Skeletal muscle cell (primary cell): ENCODE measurements at places on chromosomes 1 and 21.

DNA sequence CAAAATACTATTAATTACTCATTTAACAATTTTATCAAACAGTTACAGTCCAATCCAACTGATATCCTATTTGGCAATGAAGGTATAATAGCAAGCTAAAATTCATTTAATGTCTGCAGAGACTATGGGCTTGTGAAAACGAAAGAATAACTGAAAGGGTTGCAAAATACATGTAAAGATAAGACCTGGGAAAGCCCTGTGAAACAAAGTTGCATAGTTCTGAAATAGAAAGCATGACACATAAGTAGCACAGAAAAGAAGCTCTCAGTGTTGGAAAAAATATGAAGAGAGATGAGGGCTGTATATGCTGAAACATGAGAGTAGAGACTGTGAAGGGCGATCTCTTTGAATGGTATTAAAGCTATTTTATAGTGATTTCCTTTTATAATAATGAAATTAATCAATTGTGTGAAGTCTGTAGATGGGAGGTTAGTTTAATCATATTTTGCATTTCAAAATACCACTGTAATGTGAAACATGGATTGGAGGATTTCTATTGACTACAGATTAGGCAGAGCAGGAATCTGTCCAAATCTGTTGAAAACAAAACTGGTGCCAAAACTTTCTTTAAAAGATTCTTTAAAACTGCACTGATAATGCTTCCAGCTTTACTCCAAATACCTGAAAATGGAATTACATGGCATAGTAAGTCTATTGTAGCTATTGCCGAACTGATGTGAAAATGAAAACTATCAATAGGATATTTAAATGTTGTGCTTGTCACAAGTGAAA lies 1518.9 kb upstream of the B3GALT2 start:
- DNase-seq = no peak

- DNase-seq = no peak
Observed at GRCh38 chr1:8370905-8371315, 53.0 kb downstream of the SLC45A1 start.

DNA sequence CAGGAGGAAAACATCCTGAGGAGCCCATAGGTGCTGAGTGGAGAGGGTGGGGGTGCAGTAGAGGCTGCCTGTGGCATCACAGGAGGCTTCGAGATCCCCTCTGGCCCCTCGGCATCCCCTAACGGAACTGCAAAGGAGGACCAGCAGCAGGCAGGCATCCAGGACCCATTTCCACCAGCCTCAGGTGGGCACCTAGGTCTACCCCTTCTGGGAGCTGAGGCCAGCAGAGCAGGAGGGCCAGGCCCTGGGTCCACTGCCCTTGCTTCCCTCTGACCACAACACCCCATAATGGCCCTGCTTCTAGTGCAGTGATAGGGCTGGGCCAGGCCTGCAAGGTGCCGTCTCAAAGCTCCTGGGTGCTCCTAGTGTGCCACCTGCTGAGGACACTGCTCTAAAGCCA lies 723.0 kb downstream of the PTPRU start:
- no peak for DNase-seq

DNA sequence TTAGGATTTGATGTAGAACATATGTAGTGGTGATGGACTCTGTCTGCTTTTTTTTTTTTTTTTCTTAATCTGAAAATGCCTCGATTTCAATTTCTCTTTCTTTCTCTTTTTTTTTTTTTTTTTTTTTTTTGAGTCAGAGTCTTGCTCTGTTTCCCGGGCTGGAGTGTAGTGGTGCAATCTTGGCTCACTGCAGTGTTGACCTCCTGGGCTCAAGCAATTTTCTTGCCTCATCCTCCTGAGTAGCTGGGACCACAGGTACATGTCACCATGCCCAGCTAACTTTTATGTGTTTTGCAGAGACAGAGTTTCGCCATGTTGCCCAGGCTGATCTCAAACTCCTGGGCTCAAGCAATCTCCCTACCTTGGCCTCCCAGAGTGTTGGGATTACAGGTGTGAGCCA lies 17.4 kb downstream of the MAST2 start:
- no peak for DNase-seq

DNA sequence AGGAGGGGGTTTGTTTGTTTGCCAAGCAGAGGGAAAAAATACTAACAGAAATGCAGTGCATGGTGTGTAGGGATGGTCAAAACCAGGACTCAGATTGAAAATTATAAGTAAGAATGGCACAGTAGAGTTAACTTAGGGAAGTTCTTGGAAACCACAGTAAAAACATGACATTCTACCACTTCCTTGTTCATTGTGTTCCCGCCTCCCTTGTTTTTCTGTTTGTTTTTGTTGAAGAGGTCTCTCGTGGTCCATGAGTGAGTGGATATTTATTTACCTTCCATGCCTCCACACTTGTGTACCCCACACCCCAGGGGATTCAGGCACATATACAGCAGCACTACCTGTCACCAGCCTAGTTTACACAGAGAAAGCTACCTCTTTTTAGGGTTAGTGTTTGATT lies 69.6 kb downstream of the OLFML2B start:
- DNase-seq = no peak

GRCh38 chr1:235424092-235424491 lies 56.9 kb downstream of the TBCE start:
- no peak for DNase-seq

DNA sequence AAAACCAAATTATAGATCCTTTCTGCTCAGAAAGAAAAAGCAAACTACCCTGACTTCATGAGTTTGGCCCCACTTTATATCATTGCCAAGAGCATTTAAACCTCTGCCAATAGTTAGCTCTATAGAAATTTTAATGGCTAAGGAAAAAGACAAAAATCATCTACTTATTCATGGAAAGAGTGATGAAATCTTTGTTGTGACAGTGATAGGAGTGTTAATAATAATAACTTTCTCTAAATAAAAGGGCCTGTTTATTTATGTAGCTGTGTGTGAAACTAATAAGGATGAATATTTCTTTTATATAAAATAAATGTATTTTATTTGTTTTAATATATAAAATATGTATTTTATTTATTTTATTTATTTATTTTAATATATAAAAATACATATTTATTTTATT lies 6.4 kb downstream of the CHODL start:
- no peak for DNase-seq

DNA sequence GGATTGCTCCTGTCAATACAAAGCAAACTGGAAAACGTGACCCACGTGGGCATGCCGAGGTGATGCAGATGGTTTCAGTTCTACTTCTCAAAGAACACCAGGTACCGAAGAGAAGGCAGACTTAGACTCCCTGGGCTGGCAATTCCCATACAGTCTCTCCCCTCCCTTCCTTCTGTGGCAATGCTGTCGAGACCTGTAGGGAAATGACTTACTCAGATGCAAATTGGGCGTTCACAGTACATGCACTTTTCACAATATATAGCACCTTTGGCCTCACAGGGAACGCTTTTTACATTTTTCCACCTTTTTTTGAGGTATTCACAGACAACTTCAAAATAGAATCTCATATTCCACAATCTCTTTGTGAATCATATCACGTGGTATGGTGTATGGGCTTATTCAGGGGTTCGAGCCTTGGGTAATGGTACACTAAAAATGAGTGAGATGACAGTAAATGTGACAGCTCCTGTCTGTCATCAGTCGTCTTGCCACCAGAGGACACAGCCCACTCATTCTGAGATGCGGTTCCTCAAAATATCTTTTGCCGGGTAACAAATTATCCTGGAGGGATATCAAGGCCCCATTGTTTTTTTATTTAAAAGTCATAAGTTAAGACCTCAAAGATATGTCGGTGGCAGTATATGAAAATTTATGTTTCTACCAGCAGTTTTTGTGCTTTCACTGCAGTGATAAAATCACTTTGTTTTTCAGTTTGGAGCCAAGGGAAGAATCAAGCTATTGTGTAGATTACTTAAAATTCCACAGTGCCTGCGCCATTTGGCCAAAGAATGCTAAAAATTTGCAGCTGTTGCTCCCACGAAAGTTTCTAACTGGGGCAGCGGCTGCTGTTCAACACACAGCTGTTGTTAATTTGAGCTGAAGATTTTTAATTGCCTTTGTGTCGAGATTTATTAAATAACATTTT lies 168.4 kb downstream of the ZZZ3 start:
- peak; percentile 70 for DNase-seq

DNA sequence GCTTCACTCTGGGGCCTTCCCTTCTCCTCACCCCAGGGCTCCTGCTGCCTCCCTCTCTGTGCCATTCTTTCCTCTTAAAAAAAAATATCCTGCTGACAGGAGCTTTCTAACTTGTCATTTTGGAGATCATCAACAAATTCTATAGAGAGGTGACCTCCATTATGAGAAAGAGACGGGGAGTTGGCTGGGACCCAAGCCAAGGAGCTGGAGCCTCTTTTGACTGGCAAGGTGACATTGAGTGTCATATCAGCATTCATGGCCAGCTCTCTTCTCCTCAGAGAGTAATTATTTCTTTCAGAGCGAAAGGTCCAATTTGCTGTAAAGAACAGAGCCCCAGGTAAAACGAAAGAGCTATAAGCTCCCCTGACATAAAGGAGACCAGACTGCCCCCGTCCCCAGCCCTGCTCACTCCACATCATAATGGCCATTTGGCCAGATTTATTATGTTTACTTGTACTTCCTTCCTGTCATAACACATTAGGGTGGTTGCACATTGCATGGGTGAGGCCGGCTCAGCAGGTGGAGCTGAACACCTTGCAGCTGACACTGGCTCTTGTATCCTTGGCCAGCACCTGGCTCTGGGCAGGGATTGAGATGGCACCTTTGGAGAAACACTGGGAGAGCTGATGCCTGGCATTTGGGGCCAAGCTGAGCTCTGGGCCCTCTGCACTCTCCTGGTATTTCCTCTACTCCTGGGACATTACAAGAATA lies 404.0 kb upstream of the VAMP3 start:
- DNase-seq = no peak

DNA sequence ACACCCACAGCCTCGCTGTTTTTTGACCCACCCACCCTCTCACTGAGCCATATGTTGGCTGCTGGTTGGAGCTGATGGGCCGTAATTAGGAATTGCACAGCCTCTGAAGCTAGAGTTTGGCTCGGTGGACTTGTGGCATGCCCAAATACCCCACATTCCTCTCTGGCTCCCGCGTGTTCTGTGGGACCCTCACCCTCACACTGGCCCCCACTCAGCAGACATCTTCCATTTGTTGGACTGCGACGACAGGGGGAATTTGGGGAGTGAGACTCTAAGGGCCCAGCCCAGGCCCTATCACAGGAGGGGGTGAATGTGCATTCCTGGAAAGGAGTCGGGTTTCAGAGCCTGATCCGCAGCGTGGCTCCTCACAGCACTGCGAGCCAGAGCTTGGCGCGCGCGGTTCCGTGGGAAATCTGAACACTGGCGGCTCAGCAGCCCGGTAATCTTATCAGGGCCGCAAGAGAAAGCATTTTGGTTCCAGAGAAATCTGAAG lies 5.2 kb downstream of the RCSD1 start:
- no peak for DNase-seq

GRCh38 chr1:114982251-114982650 lies 47.4 kb upstream of the TSHB start:
- no peak for DNase-seq

- DNase-seq = peak; percentile 38
Observed at GRCh38 chr1:43861337-43861736, 72.3 kb upstream of the ARTN start.

DNA sequence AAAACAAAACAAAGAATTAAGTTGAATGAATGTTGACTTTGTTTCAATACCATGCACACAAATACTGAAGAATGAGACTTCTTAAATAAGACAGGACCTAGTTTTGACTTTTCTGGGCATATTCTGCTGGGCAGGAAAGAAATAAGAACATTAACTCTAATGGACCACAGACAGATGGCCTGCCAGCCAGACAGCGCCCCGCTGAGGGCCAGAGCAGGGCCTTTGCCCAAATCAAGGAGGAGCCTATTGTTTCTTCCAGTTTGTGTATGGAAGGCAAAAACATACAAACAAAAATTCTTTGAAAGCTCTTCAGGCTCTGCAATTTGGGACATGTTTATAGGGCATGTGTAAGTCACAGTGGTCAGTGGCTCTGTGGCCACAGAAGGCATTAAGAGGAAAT lies 44.4 kb upstream of the KIF26B start:
- DNase-seq = no peak

DNA sequence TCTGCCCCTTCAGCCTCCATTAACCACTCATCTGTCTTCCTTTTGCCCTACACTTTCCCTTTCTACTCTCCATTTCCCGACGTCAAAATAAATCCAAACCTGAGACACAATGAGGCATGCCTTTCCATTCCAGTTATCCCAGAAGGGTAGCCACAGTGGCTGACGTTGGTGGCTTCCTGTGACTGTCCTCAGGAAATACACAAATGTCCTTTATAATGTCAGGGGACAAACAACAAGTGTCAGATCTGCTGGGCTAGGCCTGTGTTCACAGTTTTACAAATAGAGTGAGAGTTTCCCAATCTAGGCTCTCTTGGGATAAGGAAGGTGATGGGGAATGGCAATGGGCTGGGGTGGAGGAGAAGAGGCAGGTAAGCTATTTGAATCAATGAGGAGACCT lies 135.3 kb downstream of the BRINP2 start:
- no peak for DNase-seq
